GM12891 (cell line): ENCODE measurements at places on chromosomes 11 and 22.

DNA sequence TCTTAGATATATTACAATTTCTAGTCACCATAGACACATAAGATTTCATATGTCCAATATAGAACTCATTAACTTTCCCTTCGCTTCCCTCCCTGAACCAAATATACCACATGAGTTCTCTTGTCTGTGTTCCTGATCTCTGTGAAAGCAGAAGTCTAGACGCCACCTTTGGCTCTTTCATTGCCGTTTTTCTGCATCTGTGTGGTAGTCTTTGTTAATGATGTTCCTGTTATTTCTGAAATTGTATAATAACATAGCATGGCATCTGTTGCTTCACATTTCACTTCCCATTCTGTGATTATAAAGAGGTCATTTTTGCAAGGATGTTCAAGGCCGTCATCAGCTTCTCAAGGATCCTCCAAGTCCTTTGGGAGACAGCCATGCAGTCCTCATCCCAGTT lies 58.5 kb downstream of the NCAM1 start:
- no peak for DNase-seq

- DNase-seq = no peak
Observed at GRCh38 chr11:8098879-8099278, 17.9 kb downstream of the TUB start.

DNA sequence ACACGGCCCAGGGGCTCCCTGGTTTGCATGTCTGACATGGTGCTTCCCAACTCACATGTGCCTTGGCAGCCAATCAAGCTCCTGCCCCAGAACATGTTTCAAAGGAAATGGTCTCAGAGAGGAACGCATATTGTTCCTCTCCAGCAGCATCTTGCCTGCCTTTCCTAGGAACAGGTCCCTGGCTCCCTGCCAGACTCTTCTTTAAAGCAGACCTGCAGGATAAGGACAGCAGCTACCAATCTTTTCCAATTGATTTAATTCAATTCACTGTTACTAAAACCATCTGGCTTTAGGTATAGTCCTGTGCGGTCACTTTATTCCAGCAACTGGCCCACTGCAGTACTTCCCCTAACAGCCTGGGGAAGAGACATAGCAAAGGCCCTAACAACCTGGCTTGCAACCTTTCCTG lies 79.9 kb downstream of the AMBRA1 start:
- no peak for DNase-seq

DNA sequence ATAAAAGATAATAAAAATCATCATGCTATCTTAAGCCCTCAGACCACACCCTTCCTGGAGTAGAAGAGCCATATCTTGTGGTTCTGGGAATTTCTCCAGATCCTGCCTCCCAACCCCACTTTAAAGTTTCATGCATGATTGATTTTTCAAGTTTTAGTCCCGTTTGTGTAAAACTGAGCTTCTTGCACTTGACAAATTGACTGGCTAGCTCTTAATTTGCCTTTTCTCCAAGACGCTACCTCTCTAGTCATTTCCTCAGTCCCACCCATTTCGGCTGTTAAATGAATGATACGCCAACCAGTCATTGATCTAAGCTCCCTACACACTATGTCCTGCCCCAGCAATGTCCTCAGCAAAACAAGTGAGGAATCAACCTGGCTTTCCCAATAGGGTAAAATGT lies 71.8 kb upstream of the TEAD1 start:
- no peak for DNase-seq

DNA sequence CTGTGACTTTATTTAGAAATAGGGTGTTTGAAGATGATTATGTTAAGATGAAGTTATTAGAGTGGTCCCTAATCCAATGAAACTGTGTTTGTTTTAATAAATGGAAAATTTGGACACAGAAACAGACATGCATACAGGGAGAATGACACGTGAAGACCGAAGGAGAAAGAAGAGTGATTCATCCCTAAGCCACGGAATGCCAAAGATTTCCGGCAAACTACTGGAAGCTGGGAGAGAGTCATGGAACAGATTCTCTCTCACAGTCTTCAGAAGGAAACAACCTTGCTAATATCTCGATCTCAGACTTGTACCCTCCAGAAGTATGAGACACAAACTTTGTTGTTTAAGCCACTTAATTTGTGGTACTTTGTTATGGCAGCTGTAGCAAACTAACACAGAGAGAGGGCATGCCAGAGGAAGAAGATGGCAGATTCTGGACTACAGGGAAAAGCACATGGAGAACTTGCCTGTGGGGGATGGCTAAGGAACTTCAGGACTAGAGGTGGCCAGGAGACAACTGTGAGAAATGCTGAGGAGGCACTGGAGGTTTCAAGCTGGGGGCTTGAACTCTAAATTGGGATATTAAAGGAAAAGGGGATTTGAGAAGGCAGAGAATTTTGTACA lies 733.5 kb upstream of the CCDC90B start:
- DNase-seq = no peak

GRCh38 chr11:81895258-81895657 lies 838.4 kb downstream of the FAM181B start:
- no peak for DNase-seq

GRCh38 chr22:48395201-48395600 lies 1432.5 kb downstream of the BRD1 start:
- DNase-seq = no peak

DNA sequence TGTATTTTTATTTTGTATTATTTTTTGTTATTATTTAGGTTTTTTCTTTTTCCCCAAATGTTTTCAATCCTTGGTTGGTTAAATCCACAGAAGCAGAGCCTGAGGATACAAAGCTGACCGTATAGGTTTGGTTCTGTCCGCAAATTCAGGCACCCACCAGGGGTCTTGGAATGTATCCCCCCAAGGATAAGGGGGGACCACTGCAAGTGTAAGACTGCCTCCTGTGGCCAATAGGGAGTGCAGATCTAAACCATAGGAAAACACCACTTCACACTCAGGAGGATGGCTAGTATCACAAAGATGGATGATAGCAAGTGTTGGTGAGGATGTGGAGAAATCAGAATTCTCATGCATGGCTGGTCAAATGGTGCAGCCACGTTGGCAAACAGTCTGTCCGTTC lies 20.0 kb downstream of the CPT1A start:
- no peak for DNase-seq

GRCh38 chr11:96114178-96115064 lies 190.5 kb upstream of the MTMR2 start:
- DNase-seq = no peak

DNA sequence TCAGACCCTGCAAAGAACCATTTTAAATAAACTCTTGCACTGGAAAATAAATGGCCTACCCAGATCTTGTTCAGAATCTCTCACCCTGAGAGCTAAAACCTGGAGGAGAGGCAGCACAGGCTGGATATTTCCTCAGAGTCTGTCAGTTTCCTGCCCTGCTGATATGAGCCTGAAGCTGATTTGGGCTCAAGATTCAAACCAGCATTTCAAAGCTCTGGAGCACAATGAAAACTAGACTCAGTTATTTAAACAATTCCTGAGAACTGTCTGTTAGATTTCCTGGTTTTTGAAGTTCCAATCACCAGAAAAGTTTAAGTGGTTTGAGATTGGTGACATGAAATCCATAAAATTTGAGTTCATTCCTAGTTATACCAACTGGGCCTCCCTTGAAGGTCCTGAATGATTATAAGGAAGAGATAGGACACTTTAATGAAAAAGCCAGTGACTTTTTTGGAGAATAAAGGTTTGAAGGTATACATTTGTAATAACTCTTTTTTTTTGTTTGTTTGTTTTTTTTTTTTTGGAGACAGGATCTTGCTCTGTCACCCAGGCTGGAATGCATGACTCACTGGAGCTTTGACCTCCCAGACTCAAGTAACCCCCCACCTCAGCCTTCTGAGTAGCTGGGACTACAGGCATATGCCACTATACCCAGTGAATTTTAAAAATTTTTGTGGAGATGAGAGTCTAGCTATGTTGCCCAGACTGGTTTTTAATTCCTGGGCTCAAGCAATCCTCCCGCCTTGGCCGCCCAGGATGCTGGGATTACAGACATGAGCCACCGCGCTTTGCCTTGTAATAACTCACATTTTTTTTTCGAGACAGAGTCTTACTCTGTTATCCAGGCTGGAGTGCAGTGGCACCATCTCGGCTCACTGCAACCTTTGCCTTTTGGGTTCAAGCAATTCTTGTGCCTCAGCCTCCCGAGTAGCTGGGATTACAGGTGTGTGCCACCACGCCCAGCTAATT lies 8.0 kb upstream of the ESAM start:
- DNase-seq = no peak

GRCh38 chr11:107562647-107563208 lies 2.8 kb downstream of the ALKBH8 start:
- no peak for DNase-seq

DNA sequence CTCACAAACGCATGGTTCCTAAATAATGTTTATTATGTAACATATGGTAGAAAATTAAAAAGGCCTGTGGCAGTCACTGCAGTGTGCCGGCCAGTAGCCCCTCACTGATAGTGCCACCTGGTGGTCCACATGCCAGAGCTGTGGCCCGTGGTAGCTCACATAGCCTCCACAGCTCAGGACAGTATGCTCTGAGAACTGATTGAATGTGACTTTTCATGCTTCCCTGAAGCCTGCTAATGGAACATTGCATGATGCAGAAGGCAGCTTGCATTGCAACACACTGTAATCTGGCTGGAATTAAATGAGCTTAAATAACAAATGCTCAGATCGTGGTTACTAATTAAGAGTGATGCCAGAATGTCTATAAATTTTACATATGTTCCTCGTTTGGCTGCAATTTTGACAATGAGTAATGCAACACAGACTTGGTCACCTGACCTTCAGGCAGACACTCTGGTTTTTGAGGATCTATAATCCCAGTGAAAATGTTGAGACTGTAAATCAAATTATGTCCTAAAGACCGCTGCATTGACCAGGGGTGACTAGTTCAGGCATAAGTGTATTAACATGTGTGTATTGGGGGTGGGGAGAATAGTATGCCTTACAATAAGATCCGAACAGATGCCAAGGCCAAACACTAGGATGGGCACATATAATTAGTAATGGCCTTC lies 566.4 kb downstream of the METTL15 start:
- no peak for DNase-seq
